ENCODE measurements at places on chromosomes 11 and 22. TPM values are rescaled to one million over a fixed set of nuclear protein-coding genes. Genes with fewer than 3 reads are reported as not detected.

Gene POLR2F
- total RNA-seq = 47.5 TPM

Gene RGL4
- total RNA-seq = 7.2 TPM

Gene TMEM132A
- 0.93 TPM for total RNA-seq

Gene MEI1
- 79.6 TPM for total RNA-seq

Gene SLC5A1
- total RNA-seq = not detected

Gene FAM181B
- 0.11 TPM for total RNA-seq

Gene RCE1
- 34.5 TPM for total RNA-seq

Gene FGF19
- total RNA-seq = not detected

Gene CBLIF
- total RNA-seq = not detected

Gene RAB36
- total RNA-seq = 0.64 TPM

Gene TMEM135
- 9.1 TPM for total RNA-seq

Gene COPB1
- total RNA-seq = 82.1 TPM

Gene APOL5
- not detected for total RNA-seq

Gene MMP8
- total RNA-seq = not detected

Gene PRODH
- total RNA-seq = 0.22 TPM

Gene TRIM29
- total RNA-seq = not detected

Gene HOATZ
- total RNA-seq = not detected

Gene GRM5
- not detected for total RNA-seq

Gene DEFB131B
- not detected for total RNA-seq

Gene SH3BP1
- total RNA-seq = 84.0 TPM

Gene MAML2
- total RNA-seq = 38.3 TPM

Gene CCDC116
- 0.19 TPM for total RNA-seq

Gene APOBEC3G
- 44.5 TPM for total RNA-seq

Gene JOSD1
- total RNA-seq = 64.6 TPM

Gene EIF3D
- total RNA-seq = 228 TPM

Gene VSIG10L2
- total RNA-seq = not detected

Gene MIEF1
- 44.3 TPM for total RNA-seq

Gene TTC17
- 105 TPM for total RNA-seq

Gene PHOX2A
- total RNA-seq = not detected

Gene FSHB
- total RNA-seq = not detected

Gene UPK3A
- not detected for total RNA-seq

Gene NXPE1
- total RNA-seq = not detected

Gene MYEOV
- not detected for total RNA-seq

Gene CEND1
- total RNA-seq = not detected

Gene C22orf31
- not detected for total RNA-seq

Gene OR8G5
- total RNA-seq = not detected

Gene FOSL1
- 0.79 TPM for total RNA-seq

Gene TUB
- 0.36 TPM for total RNA-seq

Gene TBC1D10A
- 62.2 TPM for total RNA-seq

Gene SLC16A8
- total RNA-seq = not detected

Gene SLC29A2
- 15.0 TPM for total RNA-seq

Gene TMPRSS6
- total RNA-seq = 0.61 TPM

Gene C11orf16
- not detected for total RNA-seq

Gene WEE1
- 11.1 TPM for total RNA-seq

Gene BIK
- 2.5 TPM for total RNA-seq

Gene CLCF1
- total RNA-seq = 5.4 TPM

Gene SWAP70
- total RNA-seq = 4.7 TPM

All from CD4-positive, alpha-beta memory T cell (primary cell).